ENCODE measurements at places on chromosomes 16 and 17.

GRCh38 chr17:40122999-40123810, 1.4 kb downstream of the MSL1 start:
- DNase-seq: peak; percentile 77

GRCh38 chr16:86800894-86801293, 222.5 kb downstream of the FOXL1 start:
- no peak for DNase-seq

- no peak for DNase-seq
These were observed 89.0 kb downstream of the C17orf67 start for GRCh38 chr17:56744721-56745120.

DNA sequence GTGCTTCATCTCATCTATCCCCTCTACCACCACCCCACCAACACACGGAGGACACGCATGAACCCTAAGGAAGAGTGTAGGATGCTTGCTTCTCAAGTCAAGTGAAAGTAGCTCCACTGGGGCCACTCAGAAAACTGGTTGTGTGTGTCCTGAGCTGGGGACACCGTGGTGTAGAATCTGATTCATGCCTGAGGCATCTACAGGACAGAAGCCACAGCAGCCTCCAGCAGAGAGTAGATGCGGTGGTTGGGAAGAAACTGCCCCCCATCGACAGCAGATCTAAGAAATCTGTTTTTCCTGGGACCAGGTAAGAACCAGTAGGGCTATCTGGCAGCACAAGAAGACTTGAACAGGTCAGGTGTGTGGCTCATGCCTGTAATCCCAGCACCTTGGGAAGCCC, 51.9 kb upstream of the HLF start:
- no peak for DNase-seq

DNA sequence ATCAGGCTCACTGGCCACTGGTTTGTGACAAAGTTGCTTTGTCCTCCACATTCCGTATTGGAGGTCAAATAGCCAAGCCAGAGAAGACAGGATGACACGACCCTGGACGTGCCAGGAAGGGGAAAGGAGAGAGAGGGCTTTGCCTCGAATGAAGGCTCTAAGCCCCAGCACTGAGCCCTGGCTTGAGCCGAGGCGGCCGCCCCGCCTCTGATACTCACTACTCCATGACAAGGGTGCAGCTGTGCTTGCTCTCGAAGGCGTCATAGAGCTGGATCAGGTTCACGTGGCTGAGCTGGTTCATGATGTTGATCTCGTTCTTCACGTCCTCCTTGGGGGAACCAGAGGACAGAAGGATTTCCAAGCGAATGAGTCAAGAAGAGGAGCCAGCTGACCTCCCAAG, 19.3 kb downstream of the MYLK3 start:
- peak; percentile 15 for DNase-seq

DNA sequence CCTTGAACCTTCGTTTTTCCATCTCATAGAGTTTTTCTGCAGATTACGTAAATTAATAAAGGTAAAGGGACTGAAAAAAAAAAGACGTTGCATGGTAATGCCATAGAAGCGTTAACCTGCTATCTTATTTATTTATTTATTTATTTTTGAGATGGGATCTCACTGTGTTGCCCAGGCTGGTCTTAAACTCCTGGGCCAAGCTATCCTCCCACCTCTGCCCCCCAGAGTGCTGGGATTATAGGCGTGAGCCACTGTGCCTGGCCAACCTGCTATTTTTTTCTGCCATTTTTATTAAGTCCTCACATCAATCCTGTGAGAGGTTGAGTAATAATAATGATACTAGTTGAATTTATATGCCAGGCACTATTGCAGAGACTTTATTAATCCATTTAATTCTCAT, 7.9 kb downstream of the MSI2 start:
- no peak for DNase-seq

DNA sequence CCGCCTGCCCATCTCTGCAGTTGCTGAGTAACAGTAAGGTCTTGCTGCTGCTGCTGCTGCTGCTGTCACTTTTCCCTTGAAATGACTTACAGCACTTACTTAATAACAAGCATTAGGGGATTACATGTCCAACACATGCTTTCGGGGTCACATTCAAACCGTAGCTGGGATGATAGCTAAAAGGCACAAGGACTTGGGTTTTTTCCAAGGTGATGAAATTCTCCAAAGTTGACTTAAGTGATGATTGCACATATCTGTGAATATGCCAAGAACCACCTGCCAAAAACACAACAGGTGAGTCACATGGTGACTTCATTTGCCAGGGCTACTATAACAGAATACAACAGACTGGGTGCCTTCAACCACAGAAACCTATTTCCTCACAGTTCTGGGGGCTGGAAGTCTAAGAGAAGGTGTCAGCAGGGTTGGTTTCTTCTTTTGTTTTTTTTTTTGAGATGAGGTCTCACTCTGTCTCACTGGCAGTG, 121.9 kb upstream of the TNRC6C start:
- DNase-seq: no peak

- DNase-seq: no peak
These were observed 10.6 kb downstream of the CALCOCO2 start for GRCh38 chr17:48841395-48841831.

- DNase-seq: no peak
These were observed 142.9 kb downstream of the C16orf78 start for GRCh38 chr16:49516382-49517036.

Measured in activated CD8-positive, alpha-beta memory T cell treated with anti-CD3 and anti-CD28 coated beads, Interleukin-2, amount 50 U/mL, for 48 hours (primary cell).